ENCODE measurements at places on chromosomes 3 and 15.

- DNase-seq: peak; percentile 19
Observed at GRCh38 chr3:129992781-129993180, 18.3 kb downstream of the TRH start.

GRCh38 chr15:96361309-96362010, 31.0 kb downstream of the NR2F2 start:
- no peak for DNase-seq

- peak; percentile 80 for DNase-seq
Observed at GRCh38 chr3:71681224-71681668, 44.0 kb downstream of the EIF4E3 start.

DNA sequence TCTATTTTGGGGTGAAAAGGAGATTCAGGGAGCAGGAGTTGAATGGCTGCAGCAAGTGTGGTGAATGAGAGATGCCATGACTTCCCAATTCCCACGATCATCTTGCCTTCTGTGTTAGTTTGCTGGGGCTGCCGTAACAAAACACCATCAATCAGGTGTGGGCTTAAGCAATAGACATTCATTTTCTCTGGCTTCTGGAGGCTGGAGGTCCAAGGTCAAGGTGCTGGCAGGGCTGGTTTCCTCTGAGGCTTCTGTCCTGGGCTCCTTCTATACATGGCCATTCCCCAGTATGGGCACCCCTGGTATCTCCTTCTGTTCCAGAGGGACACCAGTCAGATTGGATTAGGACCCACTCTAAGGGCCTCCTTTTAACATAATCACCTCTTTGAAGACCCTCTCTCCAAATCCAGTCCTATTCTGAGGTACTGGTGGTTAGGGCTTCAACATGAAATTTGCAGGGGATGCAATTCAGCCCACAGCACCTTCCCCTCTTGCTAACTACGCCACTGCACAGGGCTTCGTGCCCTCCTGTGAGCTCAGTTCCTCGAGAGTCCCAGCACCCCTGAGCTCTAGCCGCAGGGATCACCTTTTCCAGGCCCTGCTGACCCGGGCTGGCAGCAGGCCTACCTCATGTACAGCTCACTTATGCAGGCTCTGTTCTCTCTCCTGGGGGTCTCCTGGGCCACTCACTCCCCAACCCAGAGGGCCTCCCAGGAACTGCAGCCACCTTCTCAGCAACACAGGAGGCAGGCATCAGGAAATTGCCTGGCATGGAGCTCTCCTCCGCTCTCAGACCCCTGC, 37.3 kb upstream of the SLC6A11 start:
- no peak for DNase-seq

DNA sequence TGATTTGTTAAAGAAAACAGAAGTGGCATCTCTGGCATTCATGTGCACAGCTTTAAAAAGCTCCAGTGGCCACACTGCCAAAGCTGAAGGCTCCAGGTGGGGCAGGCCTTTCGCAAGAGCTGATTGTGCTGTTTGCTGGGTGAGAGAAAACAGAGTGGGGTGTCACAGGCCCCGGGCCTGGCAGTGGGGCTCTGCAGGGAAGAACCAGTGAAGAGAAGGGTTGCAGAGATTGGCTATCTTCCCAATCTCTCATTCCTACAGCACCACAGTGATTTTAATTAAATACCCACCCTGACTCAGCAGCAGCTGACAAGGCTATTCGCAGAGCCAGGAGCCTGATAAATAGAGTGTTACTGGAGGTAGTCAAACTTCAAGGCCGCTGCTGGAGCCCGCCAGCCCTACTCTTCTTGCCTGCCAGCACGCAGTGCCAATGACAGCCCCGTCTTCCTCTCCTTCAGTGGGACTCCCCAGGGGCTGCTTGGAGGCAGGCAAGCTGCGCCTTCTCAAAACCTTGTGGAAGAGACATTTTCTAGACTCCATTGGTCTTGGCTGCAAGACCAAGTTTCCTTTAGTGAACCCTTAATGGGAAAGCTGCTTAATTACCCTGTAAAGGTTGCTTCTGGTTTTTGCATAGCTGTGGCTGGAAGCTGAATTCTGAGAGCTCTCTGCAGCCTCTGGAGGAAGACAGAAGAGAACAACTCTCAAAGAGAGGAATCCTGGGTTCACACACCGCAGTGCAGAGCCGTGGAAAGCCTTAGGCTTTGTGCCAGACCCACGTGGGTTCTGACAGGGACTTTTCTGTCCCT, 225.8 kb upstream of the SLCO3A1 start:
- no peak for DNase-seq

DNA sequence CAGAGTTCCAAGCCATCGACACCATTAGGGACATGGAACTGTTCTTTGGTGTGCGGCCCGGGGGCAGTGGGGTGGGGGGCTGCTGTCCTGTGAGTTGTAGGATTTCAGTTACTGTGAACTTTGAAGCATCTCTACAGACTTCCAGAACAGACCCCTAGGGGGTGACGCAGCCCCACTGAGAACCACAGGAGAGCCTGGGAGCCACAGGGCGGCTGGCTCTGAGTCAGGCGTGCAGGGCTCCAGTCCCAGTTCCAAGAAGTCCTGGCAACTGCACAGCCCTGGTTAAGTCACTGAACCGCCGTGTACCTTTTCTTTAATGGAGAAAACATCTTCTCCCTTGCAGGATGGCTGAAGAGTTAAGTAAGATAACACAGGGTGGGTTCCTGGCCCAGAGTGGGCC, 23.5 kb upstream of the LRTM1 start:
- DNase-seq: peak; percentile 53
